Glomerular endothelial cell (primary cell): ENCODE measurements at places on chromosomes 16 and 17. TPM values are rescaled to one million over a fixed set of nuclear protein-coding genes. Genes with fewer than 3 reads are reported as not detected.

The KRT20 gene
- total RNA-seq: not detected in 2 replicates

The RAB11FIP4 gene
- total RNA-seq: 1.2 TPM in 1 of 2 replicates, not detected in the other

The MT4 gene
- total RNA-seq: not detected in 2 replicates

The RTN4RL1 gene
- not detected in 2 replicates for total RNA-seq

The MEIOC gene
- total RNA-seq: 0.35 TPM in 1 of 2 replicates, not detected in the other

The MYO15B gene
- total RNA-seq: 5.6 and 10.6 TPM in 2 replicates

The GPR179 gene
- not detected in 2 replicates for total RNA-seq

The DLX3 gene
- total RNA-seq: not detected in 2 replicates

The HES7 gene
- total RNA-seq: not detected in 2 replicates

The LGALS9B gene
- not detected in 2 replicates for total RNA-seq

The MTMR4 gene
- total RNA-seq: 27.0 and 38.4 TPM in 2 replicates

The TMIGD1 gene
- total RNA-seq: not detected in 2 replicates

The GNG13 gene
- total RNA-seq: not detected in 2 replicates

The CASKIN2 gene
- 11.6 and 21.3 TPM in 2 replicates for total RNA-seq

The MFAP4 gene
- total RNA-seq: not detected in 2 replicates
